ENCODE measurements at places on chromosomes 5 and 9.

GRCh38 chr5:132013711-132014110, 2.3 kb upstream of the ACSL6 start:
- DNase-seq, result no peak

GRCh38 chr5:14009575-14009974, 65.1 kb upstream of the DNAH5 start:
- DNase-seq, result no peak

DNA sequence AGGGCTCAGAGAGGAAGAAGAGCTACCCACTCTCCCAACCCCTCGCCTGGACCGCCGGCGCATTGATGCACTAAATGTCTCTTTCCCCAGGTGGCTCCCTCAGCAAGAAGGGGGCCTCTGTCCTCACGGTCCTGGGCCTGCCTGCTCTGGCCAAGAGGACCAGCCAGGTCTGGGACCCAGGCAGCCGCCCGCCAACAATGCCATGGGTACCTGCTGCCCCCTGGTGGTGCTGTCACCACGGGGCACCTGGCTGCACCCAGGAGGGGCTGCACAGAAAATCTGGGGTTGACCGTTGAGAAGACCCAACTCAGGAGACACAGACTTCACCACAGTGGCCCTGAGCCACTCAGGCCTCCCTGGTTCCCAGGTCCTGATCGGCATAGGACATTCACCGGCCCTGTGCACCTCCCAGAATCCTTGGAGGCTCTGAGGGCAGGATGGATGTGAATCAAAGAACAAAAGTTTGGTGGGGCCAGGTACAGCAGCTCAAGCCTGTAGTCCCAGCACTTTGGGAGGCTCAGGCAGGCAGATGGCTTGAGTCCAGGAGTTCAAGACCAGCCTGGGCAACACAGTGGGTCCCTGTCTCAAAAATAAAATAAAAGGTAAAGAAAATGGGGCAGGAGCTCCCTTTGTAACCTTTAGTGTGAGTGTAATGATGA, 2.4 kb upstream of the VAV2 start:
- peak; percentile 63 for DNase-seq

GRCh38 chr5:82363524-82363923, 85.4 kb upstream of the RPS23 start:
- DNase-seq, result no peak

DNA sequence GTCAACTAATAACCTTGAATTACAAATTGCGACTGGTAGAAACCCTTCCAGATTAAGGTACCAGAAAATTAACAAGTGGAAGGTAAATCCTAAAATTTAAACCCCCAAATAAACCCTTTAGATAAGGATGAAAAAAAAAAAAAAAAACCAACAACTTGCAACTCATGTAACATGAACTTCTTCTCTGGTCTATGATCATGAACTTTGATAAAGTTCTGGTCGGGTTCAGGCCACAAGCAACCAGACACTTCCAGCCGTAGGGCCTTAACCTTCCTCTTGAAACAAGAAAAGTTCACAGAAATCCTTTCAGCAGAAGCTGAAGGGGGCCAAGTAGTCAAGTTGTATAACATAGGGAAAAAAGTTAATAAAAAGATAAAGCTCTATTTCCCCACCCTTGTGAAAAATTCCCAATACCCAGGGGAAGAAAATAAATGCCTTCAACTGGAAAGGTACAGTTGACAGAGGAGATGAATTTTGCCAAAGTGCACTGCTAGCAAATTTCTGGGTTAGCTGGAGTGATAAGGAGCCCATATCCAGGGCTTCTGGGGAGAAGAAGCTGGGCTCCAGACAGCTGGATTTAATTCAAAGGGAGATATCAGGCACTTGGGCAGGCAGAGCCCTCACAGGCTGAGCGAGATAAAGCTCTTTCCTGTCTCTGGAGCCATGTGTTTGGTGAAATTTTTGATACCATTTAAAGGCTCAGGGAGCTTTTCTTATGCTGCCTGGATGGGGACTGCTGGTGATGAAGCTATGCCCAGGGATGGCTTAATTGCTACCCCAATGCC, 234.2 kb upstream of the PANK3 start:
- DNase-seq, result no peak

GRCh38 chr5:113034182-113034773, 57.7 kb downstream of the DCP2 start:
- DNase-seq, result peak; percentile 93

DNA sequence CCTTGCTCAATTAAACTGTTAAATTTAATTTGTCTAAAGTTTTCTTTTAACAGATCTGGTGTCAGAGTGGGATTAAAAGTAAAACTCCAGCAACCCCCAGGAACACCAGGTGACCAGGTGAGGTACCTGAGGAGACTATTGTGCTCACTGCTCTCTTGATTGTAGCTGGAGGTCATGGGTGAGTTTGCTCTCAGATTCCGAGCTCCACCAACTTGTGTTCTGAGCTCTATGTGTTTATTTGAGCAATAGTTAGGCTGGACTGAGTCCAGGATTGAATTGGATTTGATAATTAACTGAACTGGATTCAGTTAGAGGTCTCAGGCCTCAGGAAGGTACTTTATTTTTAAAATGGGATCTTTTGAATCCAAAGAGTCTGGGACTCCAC, 17.9 kb upstream of the SCGB3A2 start:
- DNase-seq, result no peak

DNA sequence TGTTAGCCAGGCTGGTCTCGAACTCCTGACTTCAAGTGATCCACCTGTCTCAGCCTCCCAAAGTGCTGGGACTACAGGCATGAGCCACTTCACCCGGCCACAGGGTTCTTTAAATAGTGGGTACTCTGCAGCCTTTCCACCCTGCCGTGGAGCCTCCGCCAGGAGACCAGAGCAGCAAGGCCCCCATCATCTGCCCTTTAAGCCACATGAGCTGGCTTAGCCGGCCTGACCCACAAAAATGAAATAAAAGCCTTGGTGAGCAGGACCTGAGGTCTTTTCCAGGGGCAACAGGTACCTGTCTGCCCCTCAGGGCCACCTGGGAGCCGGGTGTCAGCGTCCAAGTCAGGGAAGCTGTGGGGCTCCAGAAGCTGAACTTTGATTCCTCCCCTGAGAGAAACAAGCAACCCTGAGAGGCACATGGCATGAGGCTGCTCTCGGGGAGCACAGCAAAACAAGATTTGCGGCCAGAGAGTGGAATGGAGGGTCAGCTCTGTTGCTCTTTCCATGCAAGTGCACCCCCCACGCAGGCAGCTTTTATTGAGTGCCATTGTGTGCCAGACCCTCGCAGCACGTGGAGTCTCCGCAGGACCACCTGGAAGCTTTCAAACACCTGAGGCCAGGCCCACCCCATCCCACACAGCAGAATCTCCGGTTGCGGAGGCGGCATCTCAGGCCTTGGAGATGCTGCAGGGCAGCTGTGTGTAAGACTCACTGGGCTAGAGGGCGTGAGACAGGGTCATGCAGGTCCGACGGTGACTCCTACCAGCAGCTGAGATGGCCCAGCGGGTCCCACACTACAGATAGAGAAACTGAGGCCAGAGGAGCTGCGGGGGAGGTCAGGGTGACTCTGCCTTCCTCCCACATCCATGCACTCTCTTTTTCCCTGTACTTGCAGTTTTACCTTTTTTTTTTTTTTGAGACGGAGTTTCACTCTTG, 4.8 kb upstream of the WNK2 start:
- no peak for DNase-seq

DNA sequence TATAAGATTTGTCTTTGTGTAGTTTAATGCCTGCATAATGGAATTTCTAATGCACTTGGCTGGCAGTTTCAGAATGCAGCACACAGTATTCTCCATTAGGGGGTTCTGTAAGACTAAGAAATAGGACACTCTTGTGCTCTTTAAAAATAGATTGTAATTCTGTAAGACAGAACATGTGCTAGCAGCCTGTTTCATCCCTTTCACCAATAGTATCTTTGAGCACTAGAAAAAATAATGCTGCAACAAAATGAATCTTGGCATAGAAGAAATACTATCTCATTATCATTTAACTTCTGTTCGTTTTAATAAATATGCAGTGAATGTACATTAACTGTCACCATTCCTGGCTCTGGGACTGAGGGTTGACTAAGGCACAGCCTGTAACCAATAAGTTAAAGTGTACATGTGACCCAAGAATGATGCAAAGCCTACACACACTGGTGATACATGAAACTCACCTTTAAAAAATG, 23.8 kb upstream of the ZNF622 start:
- peak; percentile 67 for DNase-seq

- peak; percentile 83 for DNase-seq
Measured at GRCh38 chr5:81164936-81165335, 68.2 kb upstream of the CKMT2 start.

- DNase-seq, result no peak
Measured at GRCh38 chr5:55241746-55242145, 8.3 kb upstream of the CCNO start.

DNA sequence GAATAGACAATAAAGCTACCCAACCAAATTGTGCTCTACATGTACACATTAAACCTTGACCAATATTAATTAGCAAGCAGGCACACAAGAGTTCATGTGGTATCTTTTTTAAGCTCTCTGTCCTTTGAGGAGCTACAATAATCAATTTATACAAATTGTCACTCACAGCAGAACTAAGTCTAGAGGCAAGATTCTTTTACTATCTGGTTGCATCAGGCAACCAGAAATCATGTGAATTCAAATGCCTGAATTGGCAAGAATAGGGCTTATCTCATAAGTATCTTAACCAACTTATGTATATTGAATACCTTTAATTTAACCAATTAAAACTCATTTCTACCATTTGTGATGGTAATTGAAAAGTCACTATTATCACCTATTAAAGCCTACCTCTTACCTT, 145.5 kb upstream of the HAPLN1 start:
- DNase-seq, result no peak

- DNase-seq, result no peak
Measured at GRCh38 chr5:164627021-164627420, 1121.6 kb downstream of the MAT2B start.

- DNase-seq, result no peak
Measured at GRCh38 chr5:168950241-168950951, 350.5 kb downstream of the SLIT3 start.

- peak; percentile 23 for DNase-seq
Measured at GRCh38 chr5:79774171-79774854, 84.7 kb downstream of the CMYA5 start.

DNA sequence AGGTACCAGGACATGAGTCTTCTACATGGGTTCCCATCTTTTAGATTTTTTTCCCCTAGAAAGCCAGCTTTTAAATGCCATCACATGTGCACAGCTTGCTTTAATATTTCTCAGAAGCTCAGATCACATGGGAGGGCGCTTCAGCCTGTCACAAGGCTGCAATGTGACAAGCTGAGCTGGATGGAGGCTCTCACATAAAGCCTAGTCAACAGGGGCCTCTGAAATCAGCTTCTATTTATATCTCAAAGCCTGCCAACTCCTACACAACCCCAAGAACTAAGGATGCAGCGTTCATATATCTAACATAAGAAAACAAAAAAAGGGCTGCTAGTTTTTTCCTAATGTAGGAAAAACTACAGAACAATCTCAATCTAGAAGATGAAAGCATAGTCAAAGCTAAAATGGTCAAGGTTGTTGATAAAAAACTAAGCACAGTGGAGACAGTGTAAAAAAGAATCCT, 2.3 kb downstream of the ZFAND5 start:
- peak; percentile 80 for DNase-seq

GRCh38 chr9:72618811-72619210, 97.4 kb downstream of the TMC1 start:
- no peak for DNase-seq
